Activated CD4-positive, alpha-beta T cell treated with anti-CD3 and anti-CD28 coated beads, Interleukin-2, Interleukin-6, amounts not matched to agents 100 ng/mL and 50 ng/mL, durations not matched to agents 16 hours and 8 hours (primary cell): ENCODE measurements at places on chromosomes 6 and 20.

DNA sequence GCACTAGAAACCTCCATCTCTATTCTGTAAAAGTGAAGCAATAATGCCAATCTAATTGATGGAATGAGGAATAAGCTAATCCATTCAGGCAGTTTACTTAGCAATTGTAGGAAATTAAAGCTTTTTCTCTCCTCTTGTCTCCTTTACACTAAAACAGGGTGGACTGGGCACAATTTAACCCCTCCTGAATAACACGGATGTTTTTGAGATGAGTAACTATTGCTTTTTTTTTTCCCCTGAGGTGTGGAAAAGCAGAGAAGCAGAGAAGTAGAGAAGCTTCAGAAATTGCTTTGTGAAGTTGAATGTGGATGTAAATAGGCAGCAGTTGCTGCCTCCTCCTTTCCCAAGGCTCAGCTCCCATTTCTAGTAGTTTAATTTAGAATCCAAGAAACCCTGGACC is 40.0 kb upstream of the GCNT2 start:
- no peak for DNase-seq

GRCh38 chr6:167696296-167696695 is 130.4 kb upstream of the AFDN start:
- DNase-seq, result no peak

- no peak for DNase-seq
Measured at GRCh38 chr6:108009894-108010293, 51.9 kb upstream of the SEC63 start.

DNA sequence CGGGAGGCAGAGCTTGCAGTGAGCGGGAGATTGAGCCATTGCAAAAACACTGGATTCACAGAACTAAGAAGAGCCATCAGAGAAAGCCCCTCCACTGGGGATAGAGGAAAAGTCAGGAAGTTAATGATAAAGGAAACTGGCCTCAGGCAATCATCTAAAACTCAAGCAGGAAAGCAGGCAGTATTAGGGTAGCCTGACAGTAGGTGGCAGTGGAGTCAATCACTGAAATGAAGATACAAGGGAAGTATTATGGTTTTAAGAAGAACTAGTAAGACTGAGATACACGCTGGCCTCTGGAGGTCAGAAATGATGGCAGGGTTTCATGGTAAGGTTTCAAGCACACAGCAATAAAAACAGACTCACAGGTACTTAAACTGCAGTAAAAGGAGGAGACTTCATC is 578.3 kb downstream of the HACE1 start:
- no peak for DNase-seq

- DNase-seq, result peak; percentile 56
Measured at GRCh38 chr6:155628306-155628705, 172.7 kb upstream of the NOX3 start.

GRCh38 chr6:113879186-113880096 is 22.3 kb downstream of the MARCKS start:
- DNase-seq, result peak; percentile 18

GRCh38 chr6:1612974-1613306 is 3.2 kb downstream of the FOXC1 start:
- no peak for DNase-seq

GRCh38 chr20:3964719-3965118 is 50.6 kb downstream of the RNF24 start:
- DNase-seq, result no peak

DNA sequence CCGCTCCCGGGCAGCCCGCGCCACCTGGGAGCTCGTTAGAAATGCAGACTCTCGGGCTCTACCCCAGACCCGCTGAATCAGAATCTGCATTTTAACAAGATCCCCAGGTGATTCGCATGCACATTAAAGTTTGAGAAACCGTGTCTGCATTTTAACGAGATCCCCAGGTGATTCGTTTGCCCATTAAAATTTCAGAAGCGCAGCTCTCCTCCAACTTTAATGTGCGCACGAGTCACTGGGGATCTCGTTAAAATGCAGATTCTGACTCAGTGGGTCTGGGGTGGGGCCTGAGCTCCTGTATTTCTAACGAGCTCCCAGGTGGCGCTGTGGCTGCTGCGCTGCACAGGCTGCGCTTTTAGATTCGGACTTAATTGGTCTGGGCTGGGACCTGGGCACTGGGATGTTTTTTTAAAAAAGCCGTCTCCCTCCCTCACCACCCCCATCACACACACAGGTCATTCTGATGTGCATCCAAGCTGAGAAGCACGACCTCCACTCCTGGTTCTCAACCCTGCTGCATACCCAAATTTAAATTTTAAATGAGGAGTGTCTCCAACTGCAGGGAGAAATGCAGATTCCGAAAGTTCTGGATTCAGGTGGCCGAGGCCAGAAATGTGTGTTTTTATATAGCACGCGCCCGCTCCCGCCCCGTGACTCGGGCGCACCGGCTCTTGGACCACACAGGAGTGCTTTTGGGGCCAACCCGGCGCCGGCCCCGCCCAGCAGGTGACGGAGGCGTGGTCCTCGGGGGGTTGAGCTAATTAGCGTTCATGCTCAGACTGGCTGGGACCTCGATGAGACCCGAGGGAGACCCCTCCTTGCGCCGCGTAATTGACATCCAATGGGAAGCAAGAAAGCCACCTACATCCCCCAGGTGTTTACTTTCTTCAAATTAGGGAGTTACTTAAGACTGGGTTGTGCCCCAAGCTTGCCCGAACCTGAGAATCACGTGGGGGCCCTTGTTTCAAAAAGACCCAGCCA is 85.8 kb downstream of the ZFP64 start:
- peak; percentile 45 for DNase-seq

GRCh38 chr6:25006565-25007001 is 70.8 kb upstream of the RIPOR2 start:
- peak; percentile 78 for DNase-seq

DNA sequence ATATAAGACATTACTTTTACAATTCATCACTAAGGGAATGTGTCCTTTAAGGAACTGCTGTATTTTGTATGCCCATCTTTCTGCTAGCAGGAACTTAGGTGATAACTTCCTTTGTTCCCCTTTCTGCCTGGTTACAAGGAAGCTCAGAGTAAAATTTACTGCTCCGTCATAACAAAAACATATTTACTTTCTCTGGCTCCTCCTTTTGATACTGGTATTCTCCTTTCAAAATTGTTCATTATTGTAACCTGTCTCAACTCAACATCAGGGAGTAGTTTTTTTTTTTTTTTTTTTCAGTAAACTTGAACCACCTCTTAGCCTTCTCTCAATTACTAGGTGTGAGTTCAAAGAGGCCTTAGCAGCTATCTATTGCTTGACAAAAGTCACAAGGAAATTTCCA is 37.1 kb downstream of the RIPOR2 start:
- peak; percentile 46 for DNase-seq

DNA sequence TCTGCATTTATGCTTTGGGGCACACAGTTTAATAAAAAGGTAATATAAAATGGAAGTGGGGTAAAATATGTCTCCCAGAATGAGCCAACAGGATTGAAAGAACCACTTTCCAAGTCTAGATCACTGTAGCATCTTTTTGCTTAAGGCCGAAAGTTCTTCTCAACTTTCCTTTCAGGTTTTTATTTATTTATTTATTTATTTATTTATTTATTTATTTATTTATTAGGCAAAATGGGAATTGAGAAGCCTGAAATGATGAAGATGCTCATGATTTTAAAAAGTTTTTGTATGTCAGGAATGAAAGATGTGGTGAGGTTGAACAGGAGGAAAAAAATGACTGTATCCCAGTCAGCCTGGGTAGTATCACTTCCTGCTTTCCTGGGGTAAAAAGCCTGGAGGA is 24.0 kb downstream of the TSHZ2 start:
- no peak for DNase-seq

GRCh38 chr6:80988286-80988685 is 764.2 kb downstream of the TENT5A start:
- no peak for DNase-seq

- DNase-seq, result no peak
Measured at GRCh38 chr6:77299931-77300330, 163.4 kb downstream of the HTR1B start.

GRCh38 chr6:44737829-44738528 is 350.5 kb downstream of the CDC5L start:
- DNase-seq, result no peak

GRCh38 chr6:53581173-53581773 is 36.4 kb upstream of the GCLC start:
- no peak for DNase-seq

DNA sequence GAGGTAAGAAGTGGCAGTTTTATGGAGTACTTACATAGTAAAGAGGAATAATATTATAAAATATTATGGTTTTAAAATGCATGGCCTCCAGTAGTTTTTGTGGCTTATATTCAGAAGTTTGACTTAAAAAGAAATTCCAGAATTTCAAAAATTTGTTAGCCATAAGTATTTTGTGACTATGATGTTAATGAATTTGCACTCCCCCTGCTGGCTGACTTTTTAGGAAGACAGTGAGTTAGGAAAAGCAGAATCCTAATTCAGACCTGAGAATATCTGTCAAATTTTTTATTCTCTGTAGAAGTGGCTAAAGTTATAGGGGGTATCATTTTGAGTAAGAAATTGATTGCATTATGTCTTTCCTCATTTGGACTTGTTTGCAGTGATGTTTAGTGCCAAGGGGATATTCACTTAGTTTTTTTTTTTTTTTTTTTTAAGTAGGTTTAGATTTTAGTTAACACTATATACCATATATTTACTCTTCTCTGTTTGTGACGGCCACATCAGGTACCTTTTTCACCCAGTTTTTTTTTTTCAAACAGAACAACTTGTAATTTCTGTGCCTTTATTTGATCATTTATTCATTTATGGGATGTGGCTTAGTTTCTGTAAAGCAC is 40.8 kb downstream of the ZFAND3 start:
- DNase-seq, result no peak

GRCh38 chr6:29553268-29554057 is 6.1 kb downstream of the UBD start:
- peak; percentile 6 for DNase-seq

DNA sequence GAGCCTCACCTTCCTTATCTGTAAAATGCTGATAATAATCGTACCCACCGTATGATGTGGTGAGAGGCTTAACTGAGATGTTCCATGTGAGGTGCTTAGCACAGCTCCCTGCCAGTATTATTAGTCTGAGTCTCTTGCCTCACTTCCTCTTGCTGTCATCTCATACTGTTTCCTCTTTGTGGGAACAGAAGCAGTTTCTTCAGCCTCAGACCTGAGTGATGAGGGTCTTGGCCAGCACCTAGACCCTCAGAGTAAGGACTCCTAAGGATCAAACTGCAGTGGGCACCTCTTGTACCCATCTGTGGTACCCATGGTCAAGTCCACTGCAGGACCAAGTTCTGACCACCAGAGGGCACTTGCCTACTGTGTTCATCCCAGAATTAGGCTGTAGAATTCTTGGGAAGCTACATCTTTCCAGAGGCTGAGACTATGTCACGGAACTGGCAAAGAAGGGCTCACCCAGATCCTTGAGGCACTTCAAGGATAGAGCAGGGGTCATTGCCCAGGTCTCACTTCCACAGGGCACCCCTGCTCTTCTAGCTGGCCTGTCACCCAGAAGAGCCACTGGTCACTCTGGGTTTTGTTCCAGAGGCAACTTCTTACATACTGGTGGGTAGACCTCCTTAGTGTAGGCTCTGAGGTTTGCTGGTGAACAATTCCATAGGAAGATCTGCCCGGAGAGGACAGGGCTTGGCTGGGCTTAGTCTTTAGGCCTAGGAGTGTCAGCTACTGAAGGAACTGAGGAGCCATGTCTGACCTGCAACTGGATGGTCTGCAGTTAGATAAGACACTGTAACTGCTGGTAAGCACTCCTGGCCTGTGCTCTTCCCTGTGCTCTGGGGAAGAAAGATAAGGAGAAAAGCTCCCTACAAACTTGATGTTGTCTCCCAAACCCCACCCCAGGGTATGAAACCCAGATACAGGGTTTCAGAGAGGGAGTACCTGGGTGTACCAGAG is 20.6 kb upstream of the SGK2 start:
- peak; percentile 48 for DNase-seq

- no peak for DNase-seq
Measured at GRCh38 chr6:121764493-121764892, 329.0 kb downstream of the GJA1 start.

GRCh38 chr20:34062570-34063482 is 49.2 kb downstream of the EIF2S2 start:
- DNase-seq, result no peak

- DNase-seq, result no peak
Measured at GRCh38 chr20:46547995-46548394, 2.5 kb downstream of the OCSTAMP start.

GRCh38 chr6:169188475-169188874 is 65.2 kb downstream of the THBS2 start:
- peak; percentile 33 for DNase-seq

DNA sequence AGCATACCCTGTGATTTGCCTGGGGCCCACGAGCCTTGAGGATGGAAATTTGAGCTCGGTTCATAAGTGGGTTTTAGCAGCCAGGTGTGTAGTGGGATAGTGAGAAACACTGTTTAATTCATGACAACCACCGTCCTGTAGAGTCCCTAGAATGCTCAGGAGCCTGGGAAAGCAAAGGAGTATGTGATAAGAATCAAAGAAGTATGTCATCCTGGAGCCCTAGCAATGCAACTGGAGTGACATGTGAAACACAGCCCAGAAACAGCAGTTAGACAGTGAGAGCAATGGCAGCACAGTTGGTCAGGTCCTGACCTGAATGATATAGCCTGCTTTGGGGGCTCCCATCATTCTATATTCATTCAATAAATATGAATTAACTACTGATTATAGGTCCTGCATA is 161.2 kb upstream of the ECI2 start:
- DNase-seq, result no peak

DNA sequence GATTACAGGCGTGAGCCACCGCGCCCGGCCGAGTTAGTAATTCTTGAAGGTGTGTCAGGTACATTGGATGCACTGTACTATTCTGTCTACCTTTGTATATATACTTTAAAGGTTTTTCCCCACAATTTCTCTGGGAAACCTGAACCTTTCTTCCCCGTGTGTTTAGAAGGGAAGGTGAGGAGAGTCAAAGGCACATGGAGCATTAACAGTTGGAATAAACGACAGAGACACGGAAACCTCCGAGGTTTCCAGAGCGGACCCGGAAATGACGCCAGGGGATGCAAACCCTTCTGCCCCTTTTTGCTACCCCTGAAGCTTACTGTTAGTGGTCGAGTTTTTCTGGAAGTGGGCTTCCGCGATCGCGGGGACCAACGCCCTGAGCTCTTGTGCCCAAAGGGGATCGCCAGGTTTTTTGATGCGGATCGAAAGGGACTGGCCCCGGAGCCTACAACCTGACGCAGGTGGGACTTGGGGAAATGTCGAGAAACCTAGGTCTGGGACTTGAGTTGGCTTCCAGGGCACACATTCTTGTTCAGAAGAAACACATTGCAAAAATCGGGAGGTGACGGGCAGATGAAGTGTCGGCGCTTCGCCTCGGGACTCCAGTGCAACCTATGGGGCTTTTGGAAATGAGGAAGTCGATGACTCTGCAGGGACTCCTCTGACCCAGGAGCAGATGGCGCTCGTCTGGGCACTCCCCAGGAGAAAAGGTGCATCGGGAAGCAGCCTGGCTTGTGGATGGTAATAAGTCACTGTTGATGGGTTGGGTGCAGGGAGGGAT is 218.2 kb downstream of the OR2B2 start:
- peak; percentile 57 for DNase-seq

DNA sequence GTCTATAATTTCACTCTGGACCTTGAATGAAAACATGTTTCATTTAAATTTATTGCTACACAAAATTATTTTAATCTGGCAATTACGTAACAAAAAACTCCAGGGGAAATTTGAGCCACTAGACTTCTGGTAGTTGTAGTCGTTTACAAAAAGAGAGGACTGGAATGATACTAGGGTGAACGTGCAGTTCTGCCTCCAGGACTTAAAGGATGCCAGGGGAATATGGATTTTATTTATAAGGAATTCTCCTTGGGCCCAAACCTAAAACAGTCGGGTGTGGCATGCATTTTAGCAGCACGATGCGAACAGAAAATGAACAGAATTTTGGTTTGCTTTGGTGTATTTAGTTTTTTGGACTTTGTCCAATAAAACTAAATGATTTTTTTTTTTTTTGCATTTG is 76.9 kb downstream of the PRL start:
- DNase-seq, result no peak
